BE2C (cell line): ENCODE measurements at places on chromosomes 11 and 22.

DNA sequence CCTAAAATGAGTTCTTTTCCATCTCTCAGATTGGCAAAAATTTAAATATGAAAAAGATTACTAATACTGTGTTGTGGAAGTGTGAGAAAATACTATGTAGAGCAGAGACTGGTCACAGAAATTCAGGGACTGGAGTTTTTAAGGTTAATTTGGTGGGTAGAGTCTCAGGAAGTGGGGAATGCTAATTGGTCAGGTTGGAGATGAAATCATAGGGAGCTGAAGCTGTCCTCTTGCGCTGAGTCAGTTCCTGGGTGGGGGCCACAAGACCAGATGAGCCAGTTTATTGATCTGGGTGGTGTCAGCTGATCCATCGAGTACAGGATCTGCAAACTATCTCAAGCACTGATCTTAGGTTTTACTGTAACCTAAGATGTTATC is 29.4 kb upstream of the TMEM86A start:
- no peak for DNase-seq

- DNase-seq = no peak
Observed at GRCh38 chr11:128467041-128467440, 120.3 kb downstream of the ETS1 start.

DNA sequence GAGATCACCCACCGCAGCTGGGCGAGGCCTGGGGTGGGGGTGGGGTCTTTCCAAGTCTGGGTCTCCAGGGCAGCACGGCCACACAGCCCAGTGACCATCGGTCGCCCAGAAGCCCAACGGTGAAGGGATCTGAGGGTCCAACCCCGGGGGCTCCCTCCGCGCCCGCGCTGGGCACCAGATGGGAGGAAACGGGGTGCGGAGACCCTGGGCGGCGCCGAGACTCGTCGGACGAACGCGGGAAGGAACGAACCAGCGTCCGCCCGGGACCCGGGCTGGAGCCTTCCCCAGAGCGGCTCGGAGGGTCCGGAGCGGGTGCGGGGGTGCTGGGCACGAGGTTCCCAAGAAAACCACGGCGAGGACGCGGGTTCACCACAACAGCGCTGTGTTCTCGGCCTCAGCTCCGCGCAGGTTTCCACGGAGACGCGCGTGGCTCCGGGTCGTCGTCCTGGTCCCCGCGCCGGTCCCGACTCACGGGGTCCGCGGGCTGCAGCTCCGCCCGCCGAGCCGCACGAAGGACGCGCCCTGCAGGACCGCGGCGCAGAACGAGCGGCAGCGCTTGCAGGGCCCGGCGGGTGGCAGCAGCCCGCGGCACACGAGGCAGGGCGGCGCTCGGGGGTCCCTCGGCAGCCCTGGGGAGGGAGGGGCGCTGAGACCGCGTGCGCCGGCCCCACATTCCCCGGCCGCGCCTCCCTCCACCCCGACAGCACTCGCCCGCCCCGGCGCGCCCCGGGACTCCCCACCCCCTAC is 2.3 kb upstream of the IL17REL start:
- DNase-seq = peak; percentile 12

DNA sequence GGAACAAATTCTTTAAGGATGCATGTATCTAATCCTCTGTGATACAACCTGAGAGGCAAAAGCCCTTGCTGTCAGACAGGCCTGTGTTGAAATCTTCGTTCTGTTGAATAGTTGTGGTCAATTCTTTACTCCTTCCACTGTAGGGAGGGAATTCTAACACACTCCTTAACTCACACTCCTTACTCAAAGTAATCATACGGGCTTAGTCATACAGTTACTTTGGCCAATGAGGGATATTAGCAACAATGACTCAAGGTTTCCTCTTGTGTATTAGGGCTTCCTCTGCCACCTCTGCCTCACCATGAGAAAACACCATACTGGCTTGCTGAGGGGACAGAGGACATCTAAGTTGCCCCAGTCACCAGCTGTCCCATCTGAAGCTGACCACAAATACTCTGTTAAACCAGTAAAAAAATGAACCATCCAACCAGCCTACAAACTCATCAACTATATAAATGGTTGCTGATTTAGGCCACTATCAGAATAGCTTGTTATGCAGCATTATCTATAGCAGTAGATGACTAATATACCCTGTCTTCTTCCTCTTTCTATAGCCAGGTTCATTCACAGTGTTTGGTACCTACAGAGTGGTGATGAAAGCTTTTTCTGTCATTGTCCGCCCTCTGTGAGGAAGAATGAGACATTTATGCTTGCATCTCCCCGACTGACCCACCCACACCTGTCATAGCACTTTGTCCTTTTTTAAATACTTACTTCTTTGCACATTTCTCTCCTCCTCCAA is 322.8 kb upstream of the SYN3 start:
- no peak for DNase-seq

GRCh38 chr22:25628494-25628893 is 64.0 kb downstream of the GRK3 start:
- DNase-seq = no peak

DNA sequence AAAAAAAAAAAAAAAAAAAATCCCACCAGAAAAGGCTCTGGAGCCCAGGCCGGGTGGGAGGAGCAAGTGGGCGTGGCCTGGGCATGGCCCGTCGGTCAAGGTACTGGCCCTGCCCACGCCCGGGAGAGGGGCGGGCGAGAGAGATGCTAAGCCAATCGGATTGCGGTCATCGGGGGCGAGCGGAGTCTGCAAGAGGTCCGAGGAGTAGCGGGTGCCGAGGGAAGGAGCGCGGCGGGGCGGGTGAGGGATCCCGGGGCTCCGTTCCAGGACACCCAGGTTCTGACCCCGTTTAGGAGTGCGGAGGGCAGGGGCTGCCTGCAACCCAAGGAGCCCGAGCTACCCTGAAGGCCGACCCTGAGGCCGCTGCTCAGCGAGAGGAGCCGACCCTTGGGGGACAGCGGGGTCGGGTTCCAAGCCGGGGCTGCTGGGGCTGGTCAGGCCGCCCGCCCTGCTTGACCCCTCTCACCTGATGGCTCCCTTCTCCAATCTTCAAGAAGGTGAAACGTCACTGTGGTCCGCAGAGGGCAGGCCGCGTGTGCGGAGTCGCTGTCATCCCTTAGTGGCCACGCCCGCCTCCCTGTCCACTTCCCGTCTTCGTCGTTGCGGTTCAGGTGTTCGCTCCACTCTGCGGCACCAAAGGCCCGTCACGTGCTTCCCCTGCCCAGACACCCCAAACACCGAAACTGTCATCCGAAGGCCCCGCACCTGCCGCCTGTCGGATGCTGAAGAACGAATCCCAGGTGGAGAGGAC is 11.1 kb upstream of the TAB1 start:
- DNase-seq = peak; percentile 99

- DNase-seq = peak; percentile 32
Observed at GRCh38 chr11:17473071-17473744, 3.4 kb downstream of the ABCC8 start.

DNA sequence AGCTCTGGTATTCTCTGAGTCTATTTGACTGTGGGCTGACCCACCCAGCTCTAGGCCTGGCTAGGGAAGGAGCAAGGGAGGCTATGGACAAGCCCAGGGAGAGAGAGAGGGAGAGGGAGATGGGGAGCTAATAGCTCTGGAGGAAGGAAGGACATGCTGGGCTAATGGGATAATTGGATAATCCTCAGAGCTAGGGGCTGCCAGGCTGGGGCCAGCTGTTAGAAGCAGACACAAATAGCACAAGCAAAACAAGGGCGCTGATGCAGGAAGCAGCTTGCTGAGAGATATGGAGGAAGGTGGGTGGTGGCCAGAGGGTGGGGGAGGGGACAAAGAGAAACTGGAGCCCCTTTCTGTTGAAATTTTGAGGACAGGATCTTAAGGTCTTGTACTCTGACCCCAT is 23.2 kb downstream of the ADORA2A start:
- peak; percentile 91 for DNase-seq

GRCh38 chr11:79437278-79437980 is 3.4 kb downstream of the TENM4 start:
- peak; percentile 72 for DNase-seq

DNA sequence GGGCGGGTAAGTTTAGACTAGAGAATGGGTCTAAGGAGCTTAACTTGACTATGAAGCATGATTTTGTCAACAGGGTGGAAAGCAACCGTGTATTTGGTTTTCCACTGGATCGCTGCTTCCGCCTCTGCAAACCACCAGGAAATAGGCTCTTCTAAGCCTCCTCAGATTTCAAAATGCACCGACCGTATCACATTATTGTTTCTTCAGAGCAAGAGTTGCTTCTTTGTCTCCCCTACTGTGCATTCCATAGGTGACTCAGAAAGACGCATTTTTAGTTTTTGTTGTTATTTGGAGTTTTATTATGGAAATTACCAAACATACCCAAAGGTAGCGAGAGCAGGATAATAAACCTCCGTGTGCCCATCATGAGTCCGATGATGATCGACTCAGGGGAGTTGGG is 64.3 kb upstream of the RASD2 start:
- no peak for DNase-seq

- DNase-seq = no peak
Observed at GRCh38 chr11:8325591-8326304, 62.1 kb upstream of the LMO1 start.

GRCh38 chr22:20852503-20852902 is 6.1 kb downstream of the PI4KA start:
- no peak for DNase-seq

- DNase-seq = no peak
Observed at GRCh38 chr22:38886333-38886732, 14.3 kb upstream of the CBX6 start.

GRCh38 chr11:124737638-124738305 is 2.0 kb upstream of the NRGN start:
- DNase-seq = no peak

DNA sequence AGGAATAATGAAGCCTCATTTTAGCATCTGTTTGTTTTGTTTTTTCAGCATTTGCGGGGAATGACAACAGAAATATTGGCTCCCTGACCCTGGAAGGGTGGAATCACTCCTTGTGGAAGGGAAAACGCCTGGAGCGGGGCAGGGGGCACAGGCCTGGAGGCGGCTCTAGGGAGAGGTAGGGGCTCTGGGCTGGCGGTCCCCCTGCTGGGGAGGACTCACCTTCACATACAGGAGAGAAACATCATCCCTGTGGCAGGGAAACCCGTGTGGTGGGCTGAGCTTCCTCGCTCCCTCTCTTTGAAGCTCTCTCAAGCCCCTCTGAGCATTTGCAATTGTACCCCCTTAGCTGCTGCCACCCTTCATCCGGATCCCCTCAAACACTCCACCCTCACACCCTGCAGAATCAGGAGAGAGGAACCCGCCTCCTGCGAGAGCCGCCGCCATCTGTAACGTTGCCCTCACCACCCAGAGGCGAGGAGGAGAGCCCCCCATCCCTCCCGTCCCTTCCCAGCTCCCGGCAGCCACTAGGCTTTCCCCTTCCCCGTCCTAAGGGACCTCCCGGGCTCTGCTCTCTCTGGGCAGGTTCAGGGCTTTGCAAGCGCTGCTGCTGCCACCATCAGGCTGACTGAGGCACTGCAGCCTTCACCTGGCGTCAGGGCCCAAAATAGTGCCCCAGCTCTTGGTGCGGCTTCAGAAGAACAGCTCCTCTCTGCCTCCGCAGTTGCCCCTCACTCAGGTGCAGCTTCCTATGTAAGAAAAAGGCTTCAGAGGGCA is 10.4 kb downstream of the KIRREL3 start:
- peak; percentile 87 for DNase-seq

DNA sequence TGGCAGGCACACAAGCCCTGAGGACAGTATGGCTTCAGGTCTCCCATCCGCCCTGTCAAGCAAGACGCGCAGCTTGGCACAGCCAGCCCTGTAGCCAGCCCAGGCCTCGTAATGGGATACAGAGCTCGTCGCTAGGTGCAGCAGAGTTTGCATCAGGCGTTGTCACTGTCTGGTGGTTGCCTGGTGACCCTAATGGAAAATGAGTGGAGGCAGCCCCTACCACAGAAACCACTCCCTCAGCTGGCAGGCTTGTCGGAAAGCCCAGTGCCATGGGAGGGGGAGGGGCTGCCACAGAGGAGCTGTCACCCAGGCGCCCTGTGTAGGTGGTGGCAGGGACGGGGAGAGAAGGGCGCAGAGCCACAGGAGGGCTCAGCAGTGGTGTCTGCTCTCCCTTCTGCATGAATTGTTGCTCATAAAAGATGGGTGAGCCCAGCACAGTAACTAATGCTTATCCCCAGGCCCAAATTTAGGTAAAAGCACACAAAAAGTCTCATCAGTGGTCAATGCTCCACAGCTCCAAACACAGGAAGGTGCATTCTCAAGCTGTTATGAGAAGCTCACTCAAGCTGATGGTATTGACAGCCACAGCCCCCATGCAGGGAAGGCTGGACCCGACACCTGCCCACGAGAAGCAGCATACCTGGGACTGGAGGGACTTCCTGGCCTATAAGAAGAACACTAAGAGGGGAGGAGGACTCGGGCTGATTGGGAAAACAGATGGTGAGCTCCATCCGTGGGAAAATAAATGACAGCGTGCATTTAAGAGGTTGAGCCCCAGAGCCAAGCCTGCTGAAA is 164.6 kb downstream of the ETS1 start:
- peak; percentile 85 for DNase-seq

GRCh38 chr11:30006876-30007275 is 10.0 kb downstream of the KCNA4 start:
- DNase-seq = no peak

DNA sequence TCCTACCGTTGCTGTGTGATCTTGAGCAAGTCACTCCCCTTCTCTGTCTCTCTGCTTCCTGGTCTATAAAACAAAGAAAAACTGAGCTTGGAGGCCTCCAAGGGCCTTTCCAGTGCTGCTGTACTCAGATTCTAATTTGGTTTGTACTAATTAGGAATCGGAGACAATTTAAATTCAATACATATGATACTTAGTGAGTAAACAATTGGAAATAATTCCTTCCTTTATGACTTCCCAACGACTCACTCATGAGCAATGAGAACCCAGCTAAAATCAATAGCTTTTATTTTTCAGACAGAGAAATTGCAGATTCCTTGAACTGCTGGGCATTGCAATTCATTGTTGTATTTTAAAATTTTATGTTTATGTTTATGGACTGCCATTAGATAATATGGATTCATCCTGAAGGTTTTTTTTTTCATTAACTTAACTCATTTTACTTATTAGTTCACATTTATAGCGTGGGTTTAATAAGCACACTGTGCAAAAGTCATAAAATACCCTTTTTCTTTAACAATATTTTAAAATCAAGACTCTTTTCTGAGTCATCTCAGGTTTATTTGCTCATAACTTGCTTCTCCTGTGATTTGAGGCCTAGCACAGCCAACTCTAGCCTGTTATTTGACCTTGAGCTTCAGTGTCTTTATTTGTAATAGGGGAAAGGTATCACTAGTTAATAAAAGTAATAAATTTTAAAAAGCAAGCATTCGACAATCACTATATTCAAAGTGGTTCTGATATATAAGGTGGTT is 95.8 kb downstream of the TP53I11 start:
- no peak for DNase-seq

DNA sequence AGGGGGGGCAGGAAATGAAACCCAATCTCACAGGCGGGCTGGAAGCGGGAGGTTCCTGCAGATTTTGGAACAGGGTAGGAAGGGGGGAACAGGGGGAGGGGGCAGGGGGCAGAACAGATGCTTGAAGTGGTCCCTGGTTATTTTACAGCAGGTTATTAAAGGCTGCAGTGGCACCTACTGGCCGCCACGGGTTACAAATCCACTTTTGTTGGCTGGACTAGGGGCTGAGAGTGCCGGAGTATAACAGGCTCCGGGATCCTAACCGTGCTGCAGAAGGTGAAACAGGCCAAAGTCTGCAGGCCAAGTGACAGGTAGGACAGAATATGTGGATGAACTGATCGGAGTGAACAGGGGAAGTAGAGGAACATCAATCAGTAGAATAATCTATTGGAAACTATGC is 2.5 kb downstream of the ROBO3 start:
- DNase-seq = peak; percentile 46
